Uterus (tissue), 4 donors: ENCODE measurements at places on chromosomes 6 and 20. TPM values are rescaled to one million over a fixed set of nuclear protein-coding genes. Genes with fewer than 3 reads are reported as not detected.

DNA sequence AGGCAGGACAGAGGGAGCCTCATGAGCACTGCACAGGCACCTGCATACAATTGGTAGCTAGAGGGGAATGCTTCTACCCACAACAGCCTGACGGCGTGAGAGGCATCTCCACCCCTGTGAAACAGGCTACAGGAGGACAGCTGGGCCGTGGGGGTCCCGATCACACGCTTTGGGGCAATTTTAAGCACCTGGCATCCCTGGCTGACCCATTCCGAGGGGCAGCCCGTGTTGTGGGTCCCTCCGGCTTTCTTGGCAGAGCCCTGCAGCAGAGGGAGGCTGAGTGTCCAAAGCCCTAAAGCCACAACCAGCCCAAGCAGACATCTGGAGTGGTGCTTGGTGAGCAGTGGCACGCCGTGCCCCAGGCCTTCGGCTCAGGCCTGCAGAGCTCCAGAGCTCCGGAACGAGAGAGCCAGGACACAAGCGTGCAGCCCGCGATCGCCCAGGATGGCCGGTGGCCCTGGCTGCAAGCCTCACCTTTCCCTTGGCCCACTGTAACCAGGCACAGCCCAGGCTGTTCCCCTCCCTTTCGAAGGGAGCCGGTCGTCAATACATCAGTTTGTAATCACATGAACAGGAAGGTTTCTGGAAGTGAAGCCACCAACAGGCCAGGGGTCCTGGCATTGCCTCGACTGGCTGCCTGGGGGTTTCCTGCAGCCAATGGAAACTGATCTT, 81.4 kb downstream of the DLL1 start:
- DNase-seq = peak; percentile 7
- no peaks in the 10 kb centered on the region for H3K27me3 ChIP-seq
- H3K27ac ChIP-seq = no peak overlapping the region
- H3K36me3 ChIP-seq = no peaks in the 10 kb centered on the region

DNA sequence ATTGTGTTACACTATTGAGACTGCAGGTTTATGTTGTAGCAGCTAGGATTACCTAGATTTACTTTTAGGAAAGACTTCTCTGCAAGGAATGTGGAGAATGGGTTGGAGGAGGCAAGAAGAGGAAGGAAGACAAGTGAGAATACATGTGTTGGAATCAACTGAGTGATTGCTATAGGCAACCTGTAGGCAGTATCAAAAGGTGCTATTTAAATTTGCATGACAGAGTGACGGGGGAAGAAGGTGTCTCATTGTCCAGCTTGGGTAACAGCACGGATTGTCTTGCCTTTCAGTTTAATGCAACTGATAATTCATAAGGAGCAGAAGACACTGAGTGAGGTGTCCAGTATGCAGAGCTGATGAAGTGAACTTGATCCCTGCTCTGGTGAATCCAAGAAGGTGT, 19.4 kb downstream of the SERPINB9 start:
- no peak for DNase-seq
- no peak overlapping the region for H3K27ac ChIP-seq

- H3K27ac ChIP-seq = no peak overlapping the region
- no peak overlapping the region for H3K4me3 ChIP-seq
- no peaks in the 10 kb centered on the region for H3K36me3 ChIP-seq
- H3K27me3 ChIP-seq = no peaks in the 10 kb centered on the region
- no peak for DNase-seq
These were observed 157.2 kb downstream of the CDH26 start for GRCh38 chr20:60115451-60115850.

GRCh38 chr6:20362623-20363022, 39.1 kb upstream of the E2F3 start:
- H3K4me1 ChIP-seq = no peaks in the 10 kb centered on the region
- no peak overlapping the region for H3K27ac ChIP-seq
- H3K4me3 ChIP-seq = no peak overlapping the region
- H3K36me3 ChIP-seq = no peaks in the 10 kb centered on the region
- no peak for DNase-seq

Gene SLCO4A1
- 31.5 TPM for total RNA-seq

GRCh38 chr6:127023001-127023778, 95.3 kb upstream of the RSPO3 start:
- H3K27ac ChIP-seq = no peak overlapping the region
- no peaks in the 10 kb centered on the region for H3K36me3 ChIP-seq
- H3K4me1 ChIP-seq = no peaks in the 10 kb centered on the region
- H3K4me3 ChIP-seq = no peak overlapping the region

DNA sequence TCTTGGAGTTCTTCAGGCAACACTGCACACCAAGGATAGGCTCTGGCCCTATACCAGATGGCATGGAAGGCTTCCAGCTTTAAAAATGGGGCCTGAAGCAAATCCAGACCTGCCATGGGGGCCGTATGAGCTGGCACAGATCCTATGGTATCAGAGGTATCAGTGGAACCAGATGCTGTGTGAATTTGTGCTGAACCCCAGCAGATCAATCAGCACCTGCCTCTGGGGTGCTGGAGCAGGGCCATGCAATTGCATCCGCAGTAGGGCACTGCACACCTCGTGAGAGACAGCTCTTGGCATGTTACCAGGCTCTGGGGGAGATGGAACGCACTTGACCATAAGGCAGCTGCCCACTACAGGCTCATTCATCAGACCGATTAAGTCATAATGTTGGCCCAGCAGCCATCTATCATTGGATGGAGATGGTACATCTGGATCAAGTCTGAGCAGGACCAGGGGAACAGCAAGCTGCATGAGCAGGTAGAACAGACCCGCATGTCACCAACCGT, 221.5 kb downstream of the MYLK4 start:
- H3K4me1 ChIP-seq = no peaks in the 10 kb centered on the region
- no peak overlapping the region for H3K4me3 ChIP-seq
- H3K27me3 ChIP-seq = no peaks in the 10 kb centered on the region
- no peaks in the 10 kb centered on the region for H3K36me3 ChIP-seq

Gene IL20RA
- 3.4 TPM for total RNA-seq

DNA sequence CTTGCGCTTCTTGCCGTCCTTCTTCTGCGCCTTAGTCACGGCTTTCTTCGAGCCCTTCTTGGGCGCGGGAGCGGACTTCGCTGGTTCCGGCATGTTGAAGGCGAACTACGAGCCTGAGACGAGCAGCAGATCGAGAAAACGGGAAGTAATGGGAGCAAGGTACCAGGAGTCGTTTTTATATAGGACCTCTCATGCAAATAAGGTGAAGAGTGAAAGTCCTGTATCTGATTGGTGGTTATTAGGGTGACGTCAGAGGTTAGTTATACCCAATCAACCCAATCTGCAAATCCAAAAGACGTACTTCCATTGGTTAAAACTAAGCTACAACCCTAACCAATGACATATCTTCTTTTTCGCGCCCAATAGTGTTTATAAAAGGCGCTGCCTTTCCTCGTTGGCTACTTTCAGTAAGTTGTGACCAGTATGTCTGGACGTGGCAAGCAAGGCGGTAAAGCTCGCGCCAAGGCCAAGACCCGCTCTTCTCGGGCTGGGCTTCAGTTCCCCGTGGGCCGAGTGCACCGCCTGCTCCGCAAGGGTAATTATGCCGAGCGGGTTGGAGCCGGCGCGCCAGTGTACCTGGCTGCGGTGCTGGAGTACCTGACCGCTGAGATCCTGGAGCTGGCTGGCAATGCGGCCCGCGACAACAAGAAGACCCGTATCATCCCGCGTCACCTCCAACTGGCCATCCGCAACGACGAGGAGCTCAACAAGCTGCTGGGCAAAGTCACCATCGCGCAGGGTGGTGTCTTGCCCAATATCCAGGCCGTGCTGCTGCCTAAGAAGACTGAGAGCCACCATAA, 100.6 kb upstream of the PRSS16 start:
- DNase-seq = peak; percentile 78
- H3K27me3 ChIP-seq = no peaks in the 10 kb centered on the region
- peaks cover 4% of the 10 kb centered on the region for H3K4me1 ChIP-seq
